ENCODE measurements at places on chromosomes 7 and 10. TPM values are rescaled to one million over a fixed set of nuclear protein-coding genes. Genes with fewer than 3 reads are reported as not detected.

UTF1 gene
- not detected for total RNA-seq

C10orf67 gene
- total RNA-seq, result under 0.01 TPM

BAIAP2L1 gene
- total RNA-seq, result 0.09 TPM

TCERG1L gene
- not detected for total RNA-seq

FBXO24 gene
- total RNA-seq, result 0.11 TPM

NME8 gene
- not detected for total RNA-seq

ZNF503 gene
- 1.3 TPM for total RNA-seq

CTTNBP2 gene
- total RNA-seq, result 0.77 TPM

PLOD3 gene
- 24.2 TPM for total RNA-seq

PRPS1L1 gene
- total RNA-seq, result not detected

OR2A5 gene
- not detected for total RNA-seq

LSM5 gene
- total RNA-seq, result 15.2 TPM

AKR1D1 gene
- total RNA-seq, result not detected

DKK1 gene
- total RNA-seq, result 9.6 TPM

TRIL gene
- total RNA-seq, result 31.8 TPM

AOC1 gene
- total RNA-seq, result not detected

SDK1 gene
- 0.76 TPM for total RNA-seq

NPSR1 gene
- total RNA-seq, result not detected

SKIDA1 gene
- 5.4 TPM for total RNA-seq

HTRA1 gene
- 43.1 TPM for total RNA-seq

SPOCK2 gene
- 7.4 TPM for total RNA-seq

BHLHA15 gene
- total RNA-seq, result 0.87 TPM

TMEM130 gene
- total RNA-seq, result not detected

TIMM23B gene
- total RNA-seq, result 10.3 TPM

CTNNA3 gene
- 0.22 TPM for total RNA-seq

ZPBP gene
- not detected for total RNA-seq

NPTX2 gene
- total RNA-seq, result 18.9 TPM

AGAP5 gene
- total RNA-seq, result 1.8 TPM

COX19 gene
- 6.8 TPM for total RNA-seq

TMEM213 gene
- not detected for total RNA-seq

AZGP1 gene
- total RNA-seq, result not detected

CCL24 gene
- total RNA-seq, result not detected

PAX4 gene
- not detected for total RNA-seq

SAP25 gene
- not detected for total RNA-seq

CYP26C1 gene
- 1.4 TPM for total RNA-seq

WNT2 gene
- not detected for total RNA-seq

CRYGN gene
- not detected for total RNA-seq

JAKMIP3 gene
- 0.09 TPM for total RNA-seq

PILRA gene
- 0.22 TPM for total RNA-seq

SNX10 gene
- 1.2 TPM for total RNA-seq

KNDC1 gene
- total RNA-seq, result not detected

MORN4 gene
- total RNA-seq, result 2.3 TPM

SEC23IP gene
- total RNA-seq, result 13.7 TPM

PLA2G12B gene
- total RNA-seq, result 0.43 TPM

BLNK gene
- total RNA-seq, result not detected

CCL26 gene
- not detected for total RNA-seq

ERVW-1 gene
- total RNA-seq, result not detected

BZW2 gene
- 66.1 TPM for total RNA-seq
